BJ (cell line): ENCODE measurements at places on chromosomes 1 and 21. TPM values are rescaled to one million over a fixed set of nuclear protein-coding genes. Genes with fewer than 3 reads are reported as not detected.

Gene TTC22
- not detected in 2 replicates for polyA plus RNA-seq

Gene NKAIN1
- polyA plus RNA-seq = 0.07 and 0.17 TPM in 2 replicates

Gene CXADR
- 0.01 and 0.02 TPM in 2 replicates for polyA plus RNA-seq

Gene PGLYRP4
- polyA plus RNA-seq = not detected in 2 replicates

Gene CLEC20A
- not detected in 2 replicates for polyA plus RNA-seq

Gene C1orf105
- polyA plus RNA-seq = not detected in 2 replicates

Gene XCL2
- polyA plus RNA-seq = not detected in 2 replicates

Gene SMIM1
- 1.0 TPM in 2 replicates for polyA plus RNA-seq

Gene RNU1-4
- not detected in 2 replicates for polyA plus RNA-seq

Gene HES4
- 5.6 and 10.8 TPM in 2 replicates for polyA plus RNA-seq

Gene VSIG8
- not detected in 2 replicates for polyA plus RNA-seq

Gene NUAK2
- 3.4 and 5.8 TPM in 2 replicates for polyA plus RNA-seq

Gene PLPPR4
- polyA plus RNA-seq = 16.3 and 17.6 TPM in 2 replicates

GRCh38 chr1:114208714-114209113 lies 55.0 kb upstream of the SYT6 start:
- no peak for DNase-seq

GRCh38 chr1:9239622-9240401 lies 5.2 kb downstream of the H6PD start:
- DNase-seq = no peak

DNA sequence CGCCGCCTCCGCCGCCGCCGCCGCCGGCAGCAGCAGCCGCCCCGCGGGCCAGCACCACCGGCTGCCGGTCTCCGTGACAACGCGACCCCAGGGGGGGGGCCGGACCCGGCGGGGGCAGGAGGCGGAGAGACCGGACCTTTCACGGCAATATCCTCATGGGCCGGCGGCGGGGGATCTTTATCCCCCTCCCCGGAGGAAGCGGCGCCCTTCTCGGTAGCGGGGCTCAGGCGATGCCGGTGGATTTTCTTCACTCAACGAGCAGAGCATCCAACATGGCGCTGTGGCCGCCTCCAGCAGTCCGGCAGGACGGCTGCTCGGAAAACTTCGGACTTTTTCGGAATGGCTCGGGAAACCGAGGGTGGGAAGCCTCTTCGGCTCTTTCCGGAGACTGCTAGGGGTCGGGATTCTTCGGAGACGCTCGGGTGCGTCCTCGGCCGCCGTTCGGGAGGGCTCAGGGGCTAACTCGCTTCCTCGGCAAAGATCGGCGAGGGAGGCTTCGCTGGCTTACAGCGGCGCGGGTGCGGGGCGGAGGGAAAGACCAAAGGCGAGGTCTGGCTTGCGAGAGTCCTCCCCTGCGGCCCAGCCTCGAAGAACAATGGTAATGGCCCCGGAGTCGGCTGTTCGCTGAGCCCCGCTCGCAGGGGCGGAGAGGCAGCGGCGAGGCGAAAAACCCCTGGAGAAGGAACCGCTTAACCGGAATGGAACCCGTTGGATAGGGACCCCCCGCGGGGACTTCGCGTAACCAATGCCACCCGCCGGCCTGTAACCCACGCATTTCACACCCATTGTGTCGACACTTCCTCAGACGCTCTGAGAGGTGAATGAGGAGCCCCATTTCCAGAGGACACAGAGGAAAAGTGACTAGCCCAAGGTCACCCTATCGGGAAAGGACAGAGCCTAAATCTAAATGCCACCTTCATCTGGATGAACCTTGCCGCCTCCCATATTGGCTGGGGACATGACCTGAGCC lies at the start of gene EIF4G3:
EIF4G3 (minus strand) TSS at position 312 of the 970 bp plus-strand sequence. CDS start 174,155 bp downstream, outside the sequence.
- peak; percentile 79 for DNase-seq

DNA sequence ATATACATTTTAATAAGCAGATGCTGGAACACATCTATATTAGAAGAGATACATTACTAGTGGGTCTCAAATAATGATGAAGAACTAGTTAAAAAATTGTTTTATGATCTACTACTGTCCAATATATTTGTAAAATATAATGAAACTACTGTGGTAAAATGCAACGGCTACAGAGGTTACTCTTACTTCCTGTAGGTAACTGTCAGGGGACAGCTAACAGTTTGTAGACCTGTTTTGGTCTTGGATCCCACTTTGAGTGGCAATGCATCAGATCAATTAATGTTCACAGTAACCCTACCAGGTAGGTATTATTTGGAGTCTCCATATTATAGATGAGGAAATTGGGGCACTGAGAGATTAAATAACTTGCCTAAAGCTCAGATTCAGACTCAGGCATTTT lies 26.7 kb upstream of the MYSM1 start:
- DNase-seq = no peak

GRCh38 chr1:198778049-198778448 lies 139.2 kb downstream of the PTPRC start:
- DNase-seq = no peak

DNA sequence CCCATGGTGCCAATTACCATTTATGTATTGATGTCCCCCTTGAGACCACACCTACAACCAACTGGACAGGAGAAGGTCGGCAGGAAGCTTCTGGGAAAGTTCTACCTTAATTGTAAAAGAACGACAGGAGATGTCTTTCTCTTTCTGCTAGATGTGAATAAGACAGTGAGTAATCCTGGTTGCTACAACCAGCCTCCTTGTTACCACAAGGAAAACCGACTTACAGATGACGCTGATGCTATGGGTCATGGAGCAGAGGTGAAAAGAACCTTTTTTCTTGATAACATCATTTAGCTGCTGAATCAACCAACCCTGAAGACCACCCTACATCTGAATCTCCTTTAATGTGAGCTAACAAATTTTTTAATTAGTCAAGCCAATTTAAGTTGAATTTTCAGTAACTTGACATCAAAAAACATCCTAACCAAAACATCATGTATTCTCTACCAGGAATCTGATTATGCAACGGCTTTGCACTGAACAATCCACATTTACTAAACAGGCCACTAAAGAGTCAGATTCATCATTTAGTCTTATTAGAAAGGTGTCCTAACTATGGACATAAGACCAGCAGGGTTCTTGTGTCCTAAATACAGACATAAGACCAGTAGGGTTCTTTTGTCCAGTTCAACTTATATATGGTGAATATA lies 23.0 kb downstream of the RGS2 start:
- DNase-seq = no peak

GRCh38 chr1:32023351-32023750 lies 9.7 kb downstream of the KHDRBS1 start:
- no peak for DNase-seq

DNA sequence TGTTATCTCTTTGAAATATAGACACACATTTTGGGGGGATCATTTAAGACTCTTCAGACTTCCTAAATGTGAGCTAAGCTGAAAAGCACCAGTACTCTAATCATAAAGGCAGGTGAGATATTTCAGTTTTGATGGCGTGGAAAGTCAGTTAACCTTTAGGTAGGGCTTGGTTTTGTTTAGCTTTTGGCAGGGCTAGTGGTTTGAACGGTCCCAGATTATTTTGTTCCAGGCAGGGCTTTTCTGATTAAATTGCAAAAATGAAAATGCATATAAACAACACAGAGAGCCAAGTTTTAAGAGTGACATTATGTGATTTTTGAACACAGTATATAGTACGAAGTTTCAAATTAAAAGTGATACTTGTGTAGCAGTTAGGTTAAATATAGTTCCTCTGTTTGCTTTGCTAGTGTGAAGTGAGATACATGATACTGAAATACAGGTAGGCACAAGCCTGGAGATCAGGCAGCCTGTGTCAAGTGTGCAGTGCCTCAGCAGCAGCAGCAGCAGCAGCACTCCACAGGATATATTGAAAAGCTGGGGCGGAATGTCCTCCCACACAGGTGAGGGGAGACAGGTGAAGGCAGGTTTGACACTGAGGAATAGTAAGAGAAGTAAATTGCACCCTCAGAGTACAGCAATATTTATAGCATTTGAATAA lies 47.4 kb downstream of the CAMTA1 start:
- DNase-seq = no peak

- no peak for DNase-seq
Observed at GRCh38 chr1:39524171-39524570, 32.7 kb downstream of the BMP8A start.

GRCh38 chr1:53255031-53255430 lies 16.7 kb upstream of the MAGOH start:
- DNase-seq = no peak

- DNase-seq = no peak
Observed at GRCh38 chr1:213683529-213683928, 304.2 kb upstream of the PROX1 start.

DNA sequence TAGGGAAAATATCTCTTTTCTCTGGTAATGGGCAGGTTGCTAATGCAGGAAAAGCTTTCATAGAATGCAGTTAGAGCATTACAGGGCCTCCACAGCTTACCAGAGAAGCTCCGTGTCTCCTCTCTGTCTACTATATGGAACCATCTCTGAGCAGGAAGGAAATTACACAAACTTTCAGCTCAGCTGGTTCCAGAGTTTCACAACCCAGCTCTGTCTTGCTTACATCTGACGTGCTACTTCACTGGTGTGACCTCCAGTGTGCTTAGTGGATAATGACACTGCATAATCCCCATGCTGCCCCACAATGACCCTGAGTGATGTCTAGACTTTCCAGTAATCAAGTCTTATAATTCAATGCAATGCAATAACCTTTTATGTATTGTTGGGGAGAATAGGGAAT lies 4.3 kb upstream of the FGGY start:
- DNase-seq = no peak

- no peak for DNase-seq
Observed at GRCh38 chr1:94049791-94050190, 71.2 kb downstream of the ABCA4 start.

DNA sequence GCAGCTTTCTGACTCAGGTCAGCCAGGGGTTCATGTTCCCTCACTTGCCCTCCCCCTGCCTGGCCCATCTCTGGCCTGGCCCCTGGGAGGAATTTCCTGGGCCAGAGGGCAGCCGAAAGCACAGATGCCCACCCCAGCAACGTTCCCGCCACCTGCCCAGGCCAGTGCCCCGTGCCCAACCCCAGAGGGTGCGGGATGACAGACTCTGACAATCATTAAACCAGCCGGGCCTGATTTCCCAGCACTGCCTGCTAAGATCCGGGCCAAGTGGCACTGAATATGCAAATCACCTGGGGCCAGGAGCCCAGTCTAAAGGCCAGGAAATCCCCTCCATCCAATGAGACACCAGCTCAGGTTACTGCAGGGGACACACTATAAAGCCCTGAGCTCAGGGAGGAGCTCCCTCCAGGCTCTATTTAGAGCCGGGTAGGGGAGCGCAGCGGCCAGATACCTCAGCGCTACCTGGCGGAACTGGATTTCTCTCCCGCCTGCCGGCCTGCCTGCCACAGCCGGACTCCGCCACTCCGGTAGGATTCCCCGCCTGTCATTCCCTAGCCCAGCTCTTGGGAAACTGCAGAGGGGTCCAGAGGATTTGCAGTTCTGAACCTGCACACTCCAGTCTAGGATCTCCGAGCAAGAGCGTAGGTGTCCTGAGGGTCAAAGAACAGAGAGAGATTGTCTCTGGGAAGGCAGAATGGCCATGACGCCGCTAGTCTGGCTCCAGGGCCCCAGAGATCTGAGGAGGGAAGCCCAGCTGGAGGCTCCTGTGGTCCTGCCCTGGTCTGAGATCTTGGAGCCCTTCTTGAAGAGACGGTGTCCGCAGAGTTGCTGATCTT lies at the start of gene ELF3:
ELF3 (plus strand) TSS at position 408 of the 836 bp plus-strand sequence. CDS start 550 bp downstream, outside the sequence.
- no peak for DNase-seq

- DNase-seq = no peak
Observed at GRCh38 chr1:7420470-7421100, 350.5 kb upstream of the VAMP3 start.

DNA sequence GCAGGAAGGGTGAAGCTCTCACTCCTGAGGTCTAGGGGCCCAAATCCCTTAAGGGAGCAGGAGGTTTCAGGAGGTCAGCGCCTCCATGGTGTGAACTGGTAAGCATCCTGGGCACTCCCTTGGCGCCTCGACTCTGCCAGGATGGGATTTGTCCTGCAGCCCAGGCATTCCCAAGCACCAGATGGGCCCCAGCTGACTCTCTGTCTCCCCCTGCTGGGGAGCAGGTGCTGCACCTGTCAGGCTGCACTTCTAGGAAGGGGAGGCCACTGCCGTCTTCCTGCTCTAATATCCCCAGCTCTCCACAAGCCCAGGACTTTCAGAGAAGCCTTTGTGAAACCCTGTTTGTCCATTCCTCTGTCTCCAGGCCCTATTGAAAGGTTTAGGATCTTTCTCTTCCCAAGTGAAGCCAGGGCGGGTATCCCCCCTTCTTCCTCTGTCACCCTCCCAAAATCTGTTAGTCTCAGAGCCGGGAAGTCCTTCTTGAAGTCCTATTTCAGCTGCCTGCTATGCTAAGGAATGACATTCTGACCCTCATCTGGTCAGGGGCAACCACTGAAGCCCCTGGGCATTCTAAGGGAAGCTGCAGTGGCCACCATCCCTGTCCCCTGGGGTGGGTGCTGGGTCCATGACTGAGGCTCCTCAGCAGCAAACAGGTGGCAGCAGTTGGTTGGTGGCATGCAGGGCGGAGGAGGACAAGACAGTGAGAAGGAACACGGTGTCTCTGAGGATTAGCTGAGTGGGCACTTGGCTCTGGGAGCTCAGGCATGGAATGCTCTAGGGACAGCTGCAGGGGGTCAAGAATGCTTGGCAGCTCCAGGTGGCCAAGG lies 3.2 kb downstream of the MYBPH start:
- no peak for DNase-seq

DNA sequence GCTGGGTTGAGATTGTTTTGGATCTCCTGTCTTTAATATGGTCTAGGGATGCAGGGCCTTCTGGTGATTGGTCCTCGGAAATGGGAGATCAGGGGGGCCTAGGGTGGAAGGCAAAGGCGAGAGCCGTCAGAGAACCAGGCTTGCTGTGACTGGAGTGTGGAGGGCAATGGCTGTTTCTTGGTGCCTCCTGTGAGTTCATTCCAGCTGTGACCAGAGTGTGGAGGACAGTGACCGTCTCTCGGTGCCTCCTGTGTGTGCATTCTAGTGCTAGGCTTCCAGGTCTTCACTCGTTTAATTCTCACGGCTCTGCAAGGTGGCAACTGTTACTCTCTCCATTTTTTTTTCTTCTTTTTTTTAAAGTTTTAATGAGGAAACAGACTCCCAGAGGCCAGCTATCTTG lies 14.1 kb downstream of the LDLRAP1 start:
- no peak for DNase-seq

- no peak for DNase-seq
Observed at GRCh38 chr1:74571493-74571800, 59.0 kb upstream of the LRRC53 start.

- no peak for DNase-seq
Observed at GRCh38 chr1:223338811-223339746, 24.9 kb downstream of the SUSD4 start.

DNA sequence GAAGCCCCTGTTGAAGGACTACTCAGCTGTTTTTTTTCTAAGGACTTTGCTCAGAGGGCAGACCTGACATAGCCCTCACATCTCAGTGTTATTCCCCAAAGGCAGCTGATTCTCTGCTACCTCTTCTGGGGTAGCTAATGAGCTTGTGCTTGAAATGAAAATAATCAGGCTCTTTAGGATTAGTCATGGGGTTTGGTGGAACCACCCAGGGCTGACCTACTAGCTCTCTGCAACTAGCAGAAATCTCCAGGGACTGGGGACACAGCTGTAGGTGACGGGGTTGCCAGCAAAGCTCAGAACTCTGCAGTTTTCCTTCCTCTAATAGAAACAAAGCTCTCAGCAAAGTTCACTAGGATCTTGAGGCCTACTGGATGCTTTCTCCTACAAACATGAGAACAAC lies 106.4 kb upstream of the BCL9 start:
- DNase-seq = no peak
